Foreskin keratinocyte (primary cell): ENCODE measurements at places on chromosomes 2 and 18.

- DNase-seq = no peak
Observed at GRCh38 chr2:20643060-20643459, 7.8 kb downstream of the HS1BP3 start.

DNA sequence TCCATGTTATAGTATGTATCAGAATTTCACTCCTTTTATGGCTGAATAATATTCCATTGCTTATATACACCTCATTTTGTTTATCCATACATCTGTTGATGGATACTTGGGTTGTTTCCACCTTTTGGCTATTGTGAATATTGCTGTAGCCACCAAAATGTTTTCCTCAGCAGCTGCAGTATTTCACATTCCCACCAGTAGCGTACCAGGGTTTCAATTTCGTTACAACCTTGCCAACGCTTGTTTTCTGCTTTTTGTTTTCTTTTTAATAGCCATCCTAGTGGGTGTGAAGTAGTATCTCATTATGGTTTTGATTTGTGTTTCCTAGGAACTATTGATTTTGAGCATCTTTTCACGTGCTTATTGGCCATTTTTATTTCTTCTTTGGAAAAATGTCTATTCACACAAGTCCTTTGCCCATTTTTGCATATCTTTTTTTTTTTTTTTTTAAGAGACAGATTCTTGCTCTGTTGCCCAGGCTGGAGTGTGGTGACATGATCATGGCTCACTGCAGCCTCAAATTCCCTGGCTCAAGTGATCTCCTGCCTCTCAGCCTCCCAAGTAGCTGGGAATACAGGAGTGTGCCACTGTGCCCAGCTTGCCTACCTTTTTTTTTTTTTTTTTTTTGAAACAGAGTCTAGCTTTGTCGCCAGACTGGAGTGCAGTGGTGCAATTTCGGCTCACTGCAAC is 14.2 kb downstream of the UBXN2A start:
- DNase-seq = no peak

GRCh38 chr2:98572676-98573075 is 35.6 kb downstream of the COA5 start:
- no peak for DNase-seq

GRCh38 chr2:84302513-84303412 is 156.3 kb downstream of the SUCLG1 start:
- peak; percentile 63 for DNase-seq

- DNase-seq = peak; percentile 100
Observed at GRCh38 chr2:234949762-234950434, 1.9 kb upstream of the SH3BP4 start.

- DNase-seq = no peak
Observed at GRCh38 chr2:204049635-204050034, 113.1 kb downstream of the ICOS start.

DNA sequence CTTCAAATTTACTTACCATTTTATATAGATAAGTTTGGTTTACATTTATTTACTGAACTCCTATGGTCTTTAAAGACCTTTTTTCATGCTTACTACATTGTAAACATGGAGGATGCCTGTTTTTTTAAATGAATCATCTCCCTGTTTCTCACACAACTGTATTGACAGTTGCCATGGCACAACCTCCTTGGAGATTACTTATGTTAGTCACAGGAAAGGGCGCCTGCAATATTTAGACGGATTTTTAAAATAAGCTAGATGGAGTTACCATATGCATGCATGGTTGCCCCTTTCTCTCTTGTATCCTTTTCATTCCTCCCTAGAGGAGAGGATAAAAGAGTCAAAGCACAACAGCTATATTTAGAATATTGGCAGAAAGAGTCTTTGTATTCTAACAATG is 34.8 kb upstream of the CCDC102B start:
- no peak for DNase-seq

DNA sequence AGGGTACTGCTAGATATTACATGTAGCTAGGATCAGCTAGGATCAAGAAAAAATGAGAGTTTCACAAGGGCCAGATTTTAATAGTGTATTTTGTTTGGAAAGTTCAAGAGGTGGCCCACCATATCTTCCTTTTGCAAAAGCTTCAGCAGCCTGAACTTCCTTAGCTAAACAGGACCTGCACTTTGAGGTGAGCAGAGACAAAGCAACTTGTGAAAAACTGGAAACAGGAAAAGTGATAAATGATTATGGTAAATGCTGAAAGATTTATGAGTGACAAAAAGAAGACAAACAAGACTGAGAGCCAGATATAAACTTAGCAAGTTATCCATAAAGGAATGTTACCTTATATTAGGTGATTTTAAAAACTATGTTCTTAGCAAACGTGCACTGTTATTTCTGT is 123.6 kb downstream of the ZNF521 start:
- no peak for DNase-seq

- no peak for DNase-seq
Observed at GRCh38 chr2:152410165-152410597, 75.2 kb downstream of the FMNL2 start.

- peak; percentile 98 for DNase-seq
Observed at GRCh38 chr2:207330912-207331311, 165.2 kb upstream of the KLF7 start.

- no peak for DNase-seq
Observed at GRCh38 chr2:205471776-205472175, 210.5 kb upstream of the NRP2 start.

GRCh38 chr2:227406177-227407031 is 18.7 kb upstream of the SCYGR1 start:
- peak; percentile 90 for DNase-seq

GRCh38 chr2:109516445-109517117 is 97.2 kb downstream of the SEPTIN10 start:
- DNase-seq = no peak
